NAMALWA (cell line): ENCODE measurements at places on chromosomes 16 and 17.
A peak's percentile ranks its signal among the peaks of the same experiment; 100 is the strongest.

GRCh38 chr16:89396156-89396555, 94.2 kb downstream of the ANKRD11 start:
- DNase-seq, result no peak

- no peak for DNase-seq
Measured at GRCh38 chr17:61955619-61956018, 27.8 kb upstream of the INTS2 start.

DNA sequence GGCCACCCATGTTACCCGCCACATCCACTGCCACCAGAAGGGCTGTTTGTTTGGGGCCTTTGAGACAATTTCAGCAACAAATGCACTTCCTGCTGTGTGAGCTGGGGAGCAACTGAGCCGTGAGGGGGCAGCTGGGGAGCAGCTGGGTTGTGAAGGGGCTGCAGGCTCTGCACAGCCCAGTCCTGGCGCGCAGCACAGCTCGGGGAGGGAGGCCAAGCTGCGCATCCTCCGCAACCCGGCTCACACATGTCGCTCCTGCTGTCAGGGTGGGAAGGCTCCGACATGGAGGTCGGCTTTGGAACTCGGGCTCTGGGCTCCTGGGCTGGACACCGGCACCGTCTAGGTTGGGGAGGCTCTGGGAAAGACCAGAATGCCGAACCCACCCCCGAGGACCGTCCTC, 53.6 kb downstream of the CBFA2T3 start:
- DNase-seq, result no peak

- no peak for DNase-seq
Measured at GRCh38 chr17:75640556-75641119, 7.4 kb downstream of the SMIM5 start.

DNA sequence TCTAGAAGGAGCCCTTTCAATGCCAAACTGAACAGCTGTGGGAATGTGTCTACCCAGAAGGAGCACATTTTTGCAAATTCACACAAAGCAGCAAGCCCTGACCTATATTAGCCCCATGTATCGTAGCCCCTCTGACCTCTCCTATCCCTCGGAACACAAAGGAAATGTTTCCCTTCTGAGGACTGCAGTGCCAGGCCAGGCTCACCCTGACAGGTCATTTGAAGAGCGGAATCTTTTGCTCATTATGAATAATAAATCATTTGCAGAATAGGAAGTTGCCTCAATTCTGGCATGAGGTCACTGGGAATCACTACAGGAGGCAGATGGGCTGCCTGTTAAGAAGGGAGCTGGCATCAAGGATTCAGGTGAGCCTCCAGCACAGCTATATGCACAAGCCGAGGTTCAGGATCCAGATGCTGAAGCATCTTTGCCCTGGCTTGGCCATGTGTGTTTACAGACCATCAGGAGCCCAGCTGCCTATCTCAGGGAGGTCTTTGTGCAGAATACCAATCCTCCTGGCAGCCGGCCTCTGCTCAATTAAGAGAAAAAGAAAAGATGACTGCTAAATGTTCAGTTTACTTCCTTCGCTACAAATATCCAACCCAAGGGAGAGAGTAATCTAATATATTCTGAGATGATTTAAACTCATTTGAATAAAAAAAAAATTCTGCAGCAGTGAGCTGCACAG, 119.4 kb downstream of the USP31 start:
- no peak for DNase-seq

DNA sequence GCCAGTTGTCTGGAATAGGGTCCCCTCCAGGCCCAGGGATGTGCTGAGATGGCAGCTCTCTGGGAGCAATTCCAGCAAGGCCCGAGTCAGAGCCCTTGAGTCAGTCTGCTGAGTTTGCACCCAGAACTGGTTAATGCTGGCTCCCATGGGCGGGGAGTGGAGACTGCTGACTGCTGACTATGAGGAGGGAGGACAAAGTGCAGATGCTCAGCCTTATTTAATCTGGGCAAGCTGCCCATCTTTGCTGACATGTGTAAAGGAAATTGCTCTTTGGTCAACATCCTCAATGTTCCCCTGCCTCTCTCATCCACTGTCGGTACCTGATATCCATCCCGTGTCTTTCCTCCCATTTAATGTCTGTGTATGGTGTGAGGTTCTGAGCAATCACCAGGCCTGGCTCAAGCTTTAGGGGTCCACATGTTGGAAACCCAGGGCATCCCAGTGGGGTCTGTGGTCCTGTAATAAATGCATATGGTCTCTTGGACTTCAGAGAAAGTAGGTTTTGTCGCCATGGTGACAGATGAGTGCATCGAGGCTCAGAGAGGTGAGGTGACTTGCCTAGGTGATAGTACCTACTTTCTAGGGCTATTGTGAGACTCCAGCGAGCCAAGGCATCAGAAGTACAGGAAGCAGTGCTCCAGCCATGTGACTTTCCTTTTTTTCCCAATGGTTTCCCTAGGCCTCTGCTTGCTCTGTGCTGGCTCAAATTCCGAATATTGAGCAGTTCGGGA, 20.0 kb upstream of the RNF135 start:
- DNase-seq, result no peak

- DNase-seq, result peak; percentile 66
Measured at GRCh38 chr17:3966720-3967363, 2.6 kb upstream of the ATP2A3 start.

- no peak for DNase-seq
Measured at GRCh38 chr17:42289611-42290181, 1.4 kb downstream of the STAT5A start.

DNA sequence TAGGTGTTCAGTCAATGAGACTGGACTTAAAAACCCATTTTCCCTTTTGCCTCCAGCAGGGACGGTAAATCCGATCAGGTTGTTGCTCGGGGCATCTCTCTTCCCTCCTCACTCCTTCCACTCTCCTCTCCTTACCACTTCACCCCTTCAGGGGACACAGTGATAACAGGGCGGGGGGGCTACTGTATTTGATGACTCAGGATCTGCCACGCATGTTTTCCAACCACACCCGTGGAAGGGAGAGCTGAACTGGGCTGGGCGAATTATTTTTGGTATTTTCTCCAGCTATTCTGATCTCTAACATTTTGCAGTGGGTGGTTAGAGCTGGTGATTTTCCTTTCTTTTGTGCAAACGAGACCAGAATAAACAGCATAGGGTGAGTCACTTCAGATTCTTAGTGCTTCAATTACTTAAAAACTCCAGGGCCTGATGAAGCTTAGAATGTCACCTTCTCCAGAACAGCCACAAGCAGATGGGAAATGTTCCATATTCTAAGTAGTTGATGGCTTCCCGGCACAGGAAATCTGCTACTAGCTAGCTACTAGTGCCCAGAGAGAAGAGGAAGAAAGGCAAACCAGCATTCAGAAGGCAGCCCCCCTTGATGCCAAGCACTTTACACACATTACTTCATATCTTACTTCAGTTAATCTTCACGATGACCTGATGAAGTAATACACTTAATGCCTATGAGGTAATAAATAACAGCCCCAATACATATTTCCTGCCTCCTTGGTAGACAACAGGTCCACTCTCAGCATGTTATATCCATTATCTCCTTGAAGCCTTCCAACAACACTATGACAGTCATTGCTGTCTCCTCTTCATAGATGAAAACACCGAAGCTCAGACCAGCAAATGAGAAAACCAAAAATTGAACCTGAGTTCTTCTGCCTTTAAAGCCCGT, 74.1 kb downstream of the ASIC2 start:
- no peak for DNase-seq

DNA sequence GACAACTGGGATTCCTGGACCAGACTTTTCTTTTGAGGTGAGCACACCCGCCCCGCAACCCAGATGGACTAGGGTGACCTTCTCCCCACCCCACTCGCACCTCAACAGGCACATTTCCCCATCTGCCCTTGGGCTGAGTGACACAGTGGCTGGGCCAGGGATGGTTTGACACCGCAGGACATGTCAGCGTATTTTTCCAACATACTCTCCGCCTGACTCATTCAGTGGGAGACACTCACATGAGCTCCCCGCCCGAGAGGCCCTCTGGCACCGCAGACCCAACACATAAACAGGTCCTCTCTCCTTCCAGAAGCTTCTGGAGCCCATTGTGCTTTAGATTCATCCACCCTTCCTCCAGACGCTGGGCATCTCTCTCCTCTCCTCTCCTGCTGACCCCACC, 69.4 kb downstream of the ZDHHC7 start:
- no peak for DNase-seq

- DNase-seq, result no peak
Measured at GRCh38 chr17:8837563-8838075, 29.9 kb downstream of the PIK3R6 start.

GRCh38 chr16:6229186-6229585, 1103.5 kb upstream of the RBFOX1 start:
- no peak for DNase-seq

DNA sequence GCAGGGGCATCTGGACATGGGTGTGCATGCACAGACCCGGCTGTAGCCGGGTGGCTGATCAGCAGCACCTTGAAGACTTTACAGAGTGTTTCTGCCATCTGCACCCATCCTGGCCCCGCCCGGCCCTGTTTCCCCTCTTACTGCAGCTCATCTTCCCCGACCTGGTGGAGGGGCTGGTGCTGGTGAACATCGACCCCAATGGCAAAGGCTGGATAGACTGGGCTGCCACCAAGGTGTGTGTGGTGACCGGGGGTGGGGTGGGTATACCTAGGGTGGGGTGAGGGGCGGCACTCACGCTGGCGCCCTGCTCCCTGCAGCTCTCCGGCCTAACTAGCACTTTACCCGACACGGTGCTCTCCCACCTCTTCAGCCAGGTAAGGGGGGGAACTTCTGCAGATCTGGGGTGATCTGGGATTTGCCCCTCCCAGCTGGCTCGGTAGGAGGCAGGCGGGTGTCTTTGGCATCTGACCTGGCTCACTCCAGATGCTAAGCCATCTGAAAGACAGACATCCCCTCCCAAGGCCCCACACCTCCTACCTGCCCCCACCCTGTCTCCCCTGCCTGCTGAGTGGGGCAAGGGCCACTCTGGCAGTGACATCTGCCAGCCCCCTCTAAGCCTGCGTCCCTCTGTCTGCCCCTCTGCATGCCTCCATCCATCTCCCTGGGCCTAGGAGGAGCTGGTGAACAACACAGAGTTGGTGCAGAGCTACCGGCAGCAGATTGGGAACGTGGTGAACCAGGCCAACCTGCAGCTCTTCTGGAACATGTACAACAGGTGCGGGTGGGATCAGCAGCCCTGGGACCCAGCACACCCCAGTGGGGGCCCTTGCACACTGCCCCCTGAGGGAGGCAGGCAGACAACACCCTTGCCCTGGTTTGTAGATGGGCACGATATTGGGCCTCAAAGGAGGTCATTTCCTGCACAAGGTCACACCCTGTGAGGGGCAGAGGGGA, 6.6 kb downstream of the NDRG4 start:
- DNase-seq, result no peak

GRCh38 chr17:27631411-27631760, 398 bp downstream of the LGALS9 start:
- DNase-seq, result no peak

GRCh38 chr17:75571885-75572215, 15.8 kb upstream of the MYO15B start:
- no peak for DNase-seq

GRCh38 chr17:27862004-27862403, 31.2 kb downstream of the LYRM9 start:
- DNase-seq, result no peak

DNA sequence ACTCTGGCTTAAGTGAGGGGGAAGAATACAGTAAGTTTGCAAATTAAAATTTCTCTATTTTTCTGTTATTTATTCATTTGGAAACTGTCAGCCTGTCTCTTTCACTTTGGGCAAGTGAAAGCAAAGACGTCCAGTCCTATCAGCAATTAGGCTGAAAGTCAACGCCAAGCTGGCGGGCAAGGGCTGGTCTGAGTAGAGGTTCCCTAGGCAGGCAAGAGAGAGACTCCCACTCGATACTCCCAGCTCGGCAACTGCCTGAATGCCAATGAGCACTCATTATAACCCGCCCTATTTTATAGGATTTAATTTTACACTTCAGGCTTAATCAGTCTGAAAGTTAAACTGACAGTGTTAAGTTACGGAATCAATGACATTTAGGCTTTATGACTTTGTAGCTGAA, 14.3 kb upstream of the SLC38A8 start:
- no peak for DNase-seq

DNA sequence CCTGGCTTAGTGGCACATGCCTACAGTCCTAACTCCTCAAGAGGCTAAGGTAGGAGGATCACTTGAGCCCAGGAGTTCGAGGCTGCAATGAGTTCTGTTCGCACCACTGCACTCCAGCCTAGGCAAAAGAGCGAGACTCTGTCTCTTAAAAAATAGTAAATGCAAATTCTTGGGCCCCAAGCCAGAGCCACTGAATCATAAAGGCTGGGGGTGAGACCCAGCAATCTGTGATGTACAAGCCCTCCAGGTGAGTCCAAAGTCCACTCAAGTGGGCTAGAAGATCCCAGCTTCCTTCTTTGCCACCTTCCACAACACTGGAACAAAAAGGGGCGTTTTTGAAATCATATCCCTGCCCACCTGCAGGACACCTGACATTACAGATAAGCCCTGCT, 16.9 kb downstream of the TRIM25 start:
- DNase-seq, result peak; percentile 68

DNA sequence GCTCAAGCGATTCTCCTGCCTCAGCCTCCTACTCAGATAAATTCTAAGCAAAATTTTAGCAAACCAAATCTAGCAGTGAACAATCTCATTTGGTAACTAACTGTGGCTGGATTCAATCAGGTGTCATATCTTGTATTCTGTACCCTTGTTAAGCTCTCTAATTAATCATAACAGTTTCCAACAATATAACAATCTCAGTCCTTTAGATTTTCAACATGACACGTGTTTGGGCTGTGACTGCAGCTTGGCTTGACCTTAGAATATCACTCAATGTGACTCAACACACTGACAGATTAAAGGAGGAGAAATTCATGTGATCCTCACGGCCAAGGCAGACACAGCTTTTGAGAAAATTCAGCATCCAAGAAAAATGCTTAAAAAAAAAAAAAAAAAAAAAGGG, 133.6 kb downstream of the BANP start:
- no peak for DNase-seq

DNA sequence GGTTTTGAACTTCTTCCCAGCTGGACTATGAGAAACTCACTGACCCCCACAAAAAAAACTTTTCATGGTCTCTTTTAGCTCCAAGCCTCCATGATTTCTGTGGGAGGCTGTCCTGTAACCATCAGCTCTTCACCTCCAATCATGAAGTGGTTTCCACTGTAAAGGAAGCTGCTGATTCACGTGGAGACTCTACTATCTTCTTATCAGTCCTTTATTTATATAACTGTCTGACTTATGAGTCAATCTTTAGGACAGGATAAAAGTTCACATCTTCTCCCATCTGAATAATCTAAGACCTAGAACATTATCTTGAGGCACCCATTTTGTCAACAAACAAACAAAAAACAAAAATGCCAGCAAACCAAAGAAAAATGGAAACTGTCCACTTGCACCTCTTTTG, 409.9 kb downstream of the SLC39A11 start:
- DNase-seq, result no peak

DNA sequence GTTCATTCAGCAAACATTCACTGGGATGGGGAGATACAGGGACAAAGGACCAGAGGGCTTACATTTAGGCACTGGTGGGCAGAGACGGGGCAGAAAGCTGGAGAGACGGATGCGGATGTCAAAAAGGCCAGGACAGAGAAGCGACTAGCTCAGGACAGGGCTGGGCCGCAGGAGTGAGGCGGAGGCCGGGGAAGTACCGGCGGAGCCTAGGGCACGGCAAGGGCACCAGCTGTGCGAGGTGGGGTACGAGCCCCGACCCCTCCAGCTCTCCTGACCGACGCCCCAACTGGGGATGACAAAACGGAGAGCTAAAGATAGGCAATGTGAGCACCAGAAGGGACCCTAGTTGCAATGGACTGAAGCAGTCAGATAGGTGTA, 3.9 kb upstream of the SGCA start:
- DNase-seq, result no peak
